ENCODE measurements at places on chromosomes 4 and X. TPM values are rescaled to one million over a fixed set of nuclear protein-coding genes. Genes with fewer than 3 reads are reported as not detected.

Gene VSIG4
- not detected for total RNA-seq

Gene ATP1B4
- total RNA-seq = not detected

Gene DUX4
- not detected for total RNA-seq

Gene UGT2B7
- total RNA-seq = not detected

Gene PAGE5
- total RNA-seq = 0.88 TPM

Gene PHKA1
- 3.5 TPM for total RNA-seq

Gene TBX22
- total RNA-seq = not detected

All from activated CD4-positive, alpha-beta memory T cell treated with anti-CD3 and anti-CD28 coated beads for 36 hours (primary cell).